Calu3 (cell line): ENCODE measurements at places on chromosomes 5 and 9. TPM values are rescaled to one million over a fixed set of nuclear protein-coding genes. Genes with fewer than 3 reads are reported as not detected.

DNA sequence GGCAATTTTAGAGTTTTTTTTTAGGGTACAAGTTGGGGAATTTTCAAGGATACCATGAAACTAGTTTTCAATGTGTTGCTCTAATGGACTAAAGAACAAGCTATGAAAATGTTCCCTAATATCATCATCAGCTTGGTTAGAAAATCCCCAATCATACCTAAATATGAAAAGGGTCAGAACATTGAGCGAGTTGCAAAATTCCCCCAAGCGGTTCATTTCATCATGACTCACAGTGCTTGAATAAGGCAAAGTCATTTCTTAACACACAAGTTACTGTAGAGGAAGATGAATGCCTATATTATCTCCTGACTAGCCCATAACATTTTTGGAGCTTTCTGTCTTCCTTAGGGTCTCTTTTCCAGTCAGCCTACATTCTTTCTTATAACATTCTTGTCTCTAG, 62.7 kb downstream of the ST8SIA4 start:
- H3K27ac ChIP-seq = no peak overlapping the region
- DNase-seq = peak; percentile 12
- no peaks in the 10 kb centered on the region for H3K36me3 ChIP-seq
- H3K27me3 ChIP-seq = no peaks in the 10 kb centered on the region
- no peak overlapping the region for H3K4me3 ChIP-seq
- H3K4me1 ChIP-seq = peaks cover 25% of the 10 kb centered on the region

LHX3 gene
- total RNA-seq = not detected in 2 replicates

LRRC19 gene
- total RNA-seq = 0.21 and 1.1 TPM in 2 replicates

ELAVL2 gene
- total RNA-seq = not detected in 2 replicates

PCDHB11 gene
- 0.83 and 0.85 TPM in 2 replicates for total RNA-seq
